ENCODE measurements at places on chromosomes 5 and 9.
A peak's percentile ranks its signal among the peaks of the same experiment; 100 is the strongest.

DNA sequence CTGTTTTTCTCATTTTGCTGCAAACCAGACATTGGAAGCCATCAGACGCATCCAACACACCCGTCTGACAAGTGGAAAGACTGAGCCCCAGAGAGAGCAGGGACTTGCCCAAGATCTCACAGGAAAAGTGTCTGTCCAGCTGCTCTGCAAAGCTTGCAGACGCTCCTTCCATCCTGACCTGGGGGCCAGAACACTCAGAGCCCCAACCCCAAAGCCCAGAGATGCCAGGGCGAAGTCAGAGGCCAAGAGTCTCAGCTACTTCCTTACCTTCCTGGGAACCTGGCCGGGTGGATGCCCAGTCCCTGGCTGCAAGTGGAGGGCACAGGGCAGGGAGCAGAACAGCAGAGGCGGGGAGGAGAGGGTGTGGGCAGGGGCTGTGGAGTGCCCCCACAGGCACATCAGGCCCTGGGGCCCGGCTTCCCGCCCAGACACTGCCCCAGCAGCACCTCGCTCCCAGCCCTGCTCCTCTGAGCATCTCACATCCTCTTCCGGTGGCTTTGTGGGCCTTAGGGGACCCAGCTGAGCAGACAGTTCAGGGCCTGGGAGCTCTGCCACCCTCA is 9.7 kb upstream of the RALGDS start:
- H3K27me3 ChIP-seq = no peaks in the 10 kb centered on the region
- no peak overlapping the region for H3K27ac ChIP-seq
- peaks cover 12% of the 10 kb centered on the region for H3K36me3 ChIP-seq
- no peak overlapping the region for H3K4me3 ChIP-seq
- peaks cover 39% of the 10 kb centered on the region for H3K4me1 ChIP-seq

- DNase-seq = no peak
- no peaks in the 10 kb centered on the region for H3K36me3 ChIP-seq
- no peaks in the 10 kb centered on the region for H3K4me1 ChIP-seq
- H3K27ac ChIP-seq = no peak overlapping the region
- H3K4me3 ChIP-seq = no peak overlapping the region
Observed at GRCh38 chr5:13215806-13216205, 728.7 kb downstream of the DNAH5 start.

GRCh38 chr9:89813482-89813881 is 208.7 kb downstream of the GADD45G start:
- no peaks in the 10 kb centered on the region for H3K4me1 ChIP-seq
- H3K27ac ChIP-seq = no peak overlapping the region
- H3K27me3 ChIP-seq = no peaks in the 10 kb centered on the region
- H3K36me3 ChIP-seq = no peaks in the 10 kb centered on the region
- no peak overlapping the region for H3K4me3 ChIP-seq
- DNase-seq = no peak

GRCh38 chr9:70484232-70485130 is 70.0 kb upstream of the KLF9 start:
- H3K4me1 ChIP-seq = no peaks in the 10 kb centered on the region
- H3K4me3 ChIP-seq = no peak overlapping the region
- no peak overlapping the region for H3K27ac ChIP-seq
- DNase-seq = peak; percentile 21
- H3K27me3 ChIP-seq = peaks cover 2% of the 10 kb centered on the region
